ENCODE measurements at places on chromosomes 6 and 20.

GRCh38 chr20:13525225-13525940 is 113.3 kb downstream of the TASP1 start:
- no peak for DNase-seq

DNA sequence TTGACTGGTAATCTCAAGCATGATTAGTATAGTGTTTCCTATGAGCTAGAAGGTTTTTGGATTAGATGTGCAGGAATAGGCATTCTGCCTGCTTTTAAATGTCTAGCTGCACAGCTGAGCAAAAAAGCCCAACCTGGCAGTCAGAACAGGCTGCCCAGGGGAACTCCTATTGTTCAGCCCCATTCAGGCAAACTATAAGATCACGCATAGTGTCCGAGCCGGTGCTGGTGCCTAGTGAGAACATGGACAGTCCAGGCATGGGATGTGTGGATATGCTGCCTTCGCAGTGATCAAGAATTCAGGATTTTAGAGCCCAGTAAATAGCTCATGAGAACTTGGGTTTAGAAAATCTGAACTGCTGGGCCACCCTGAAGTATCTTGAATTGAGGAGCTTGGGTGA is 348.8 kb downstream of the UTRN start:
- no peak for DNase-seq

DNA sequence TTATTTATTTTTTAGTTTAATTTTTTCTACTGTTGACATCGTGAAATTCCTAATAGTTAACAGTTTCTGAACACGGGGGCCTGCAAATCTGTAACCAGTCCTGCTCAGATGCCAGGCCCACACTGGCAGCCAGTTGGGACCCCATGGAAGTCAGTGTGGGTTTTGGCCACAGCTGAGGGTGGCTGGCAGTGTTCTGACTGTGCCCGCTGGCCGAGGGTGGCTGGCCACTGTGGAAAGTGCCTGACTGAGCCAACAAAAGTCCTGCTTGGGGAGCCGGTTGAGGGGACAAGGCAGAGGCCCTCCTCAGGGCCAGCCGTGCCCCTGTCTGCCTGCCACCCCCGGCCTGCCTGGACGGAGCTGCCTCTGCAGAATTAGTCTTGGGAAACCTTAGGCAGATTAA is 4.1 kb upstream of the PMEPA1 start:
- DNase-seq, result no peak

DNA sequence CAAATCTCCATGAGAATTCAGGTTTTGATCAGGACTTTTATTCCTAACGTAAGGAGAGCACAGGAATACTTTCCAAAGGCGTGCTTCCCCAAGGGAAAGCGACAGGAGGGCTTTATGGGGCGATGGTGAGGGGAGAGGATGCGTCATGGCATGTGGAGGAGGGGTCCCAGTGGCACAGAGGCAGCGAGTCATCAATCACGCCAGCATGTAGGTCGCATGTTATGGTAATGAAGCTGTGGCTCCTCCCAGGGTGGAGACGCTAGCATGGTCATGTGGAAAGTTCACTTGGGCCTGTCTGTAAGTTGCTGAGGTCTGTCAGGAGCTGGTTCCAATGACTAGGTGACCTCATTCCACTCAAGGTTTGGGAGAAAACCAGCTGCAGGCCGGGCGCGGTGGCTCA is 35.3 kb upstream of the PAX1 start:
- DNase-seq, result no peak
